Left hindlimb (tissue), 1 donor: ENCODE measurements at places on chromosomes 11 and 22.
A peak's percentile ranks its signal among the peaks of the same experiment; 100 is the strongest.

DNA sequence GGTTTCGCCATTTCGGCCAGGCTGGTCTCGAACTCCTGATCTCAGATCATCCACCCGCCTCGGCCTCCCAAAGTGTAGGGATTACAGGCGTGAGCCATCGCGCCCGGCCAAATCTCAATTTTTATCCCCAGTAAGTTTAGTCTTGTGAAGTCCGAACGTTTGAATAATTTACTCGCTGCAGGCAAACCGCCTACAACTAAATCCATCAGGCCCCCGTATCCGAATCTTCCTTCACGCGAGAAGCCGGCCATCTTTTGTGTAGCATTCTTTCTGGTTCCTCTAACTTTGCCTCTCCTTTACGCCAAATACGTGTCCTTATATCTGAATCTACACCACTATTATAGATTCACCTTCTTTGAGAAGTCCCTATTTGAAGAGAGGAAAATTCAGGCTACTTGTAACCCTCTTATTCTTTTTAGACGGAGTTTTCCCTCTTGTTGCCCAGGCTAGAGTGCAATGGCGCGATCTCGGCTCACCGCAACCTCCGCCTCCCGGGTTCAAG, 581 bp upstream of the EIF3L start:
- DNase-seq, result no peak

- DNase-seq, result peak; percentile 81
These were observed 34.8 kb downstream of the MYH9 start for GRCh38 chr22:36352803-36353507.

- no peak for DNase-seq
These were observed 70.7 kb upstream of the THY1 start for GRCh38 chr11:119493712-119494111.

DNA sequence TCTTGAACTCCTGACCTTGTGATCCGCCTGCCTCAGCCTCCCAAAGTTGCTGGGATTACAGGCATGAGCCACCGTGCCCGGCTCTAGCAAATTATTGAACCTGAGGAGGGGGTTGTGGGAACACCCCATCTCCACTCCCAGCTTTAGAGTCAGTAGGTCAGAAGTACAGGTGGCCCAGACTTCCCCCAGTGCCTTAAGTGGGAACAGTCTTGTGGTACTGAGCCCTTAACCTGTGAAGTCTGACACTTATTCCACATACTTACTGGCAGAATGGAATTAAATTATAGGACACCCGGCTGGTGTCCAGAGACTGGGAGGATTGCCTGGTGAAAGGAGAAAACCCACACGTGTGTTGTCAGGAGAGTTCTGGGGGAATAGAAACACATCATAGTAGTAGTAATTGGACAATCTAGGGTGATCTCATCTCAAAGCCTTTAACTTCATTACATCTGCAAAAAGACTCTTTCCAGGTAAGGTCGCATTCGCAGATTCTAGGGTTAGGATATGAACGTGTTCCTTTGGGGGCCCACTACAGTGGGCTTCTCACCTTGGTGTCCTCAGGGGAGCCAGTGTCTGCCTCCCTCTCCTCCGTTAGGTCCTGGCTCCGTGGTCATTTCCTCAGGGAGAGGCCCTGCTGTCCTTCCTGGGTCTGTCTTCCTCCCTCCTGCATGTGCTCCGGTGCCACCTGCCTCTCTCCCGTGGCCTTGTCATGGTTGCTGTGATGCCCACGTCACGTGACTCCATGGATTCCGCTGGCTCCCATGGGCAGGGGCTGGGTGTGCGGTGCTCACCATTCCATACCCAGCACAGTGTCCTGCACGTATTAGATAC, 63.8 kb downstream of the BCR start:
- no peak for DNase-seq

DNA sequence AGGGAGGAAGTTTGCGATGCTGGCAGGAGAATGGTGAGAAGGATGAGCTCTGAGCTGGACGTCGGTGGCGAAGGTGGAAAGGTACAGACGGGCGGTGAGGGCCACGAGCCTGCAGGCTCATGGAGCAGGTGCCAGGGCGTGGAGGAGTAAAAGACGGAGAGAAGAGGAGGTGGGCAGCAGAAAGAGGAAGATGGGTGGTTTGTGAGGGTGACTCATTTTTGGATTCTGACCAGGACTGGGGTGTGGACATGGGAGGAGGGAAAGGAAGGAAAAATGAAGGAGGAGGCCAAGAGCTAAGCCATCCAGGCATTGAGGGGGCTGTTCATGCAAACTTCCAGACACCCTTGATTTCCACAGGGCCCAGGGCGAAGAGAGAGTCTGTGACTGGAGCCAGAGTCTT, 3.5 kb downstream of the ZDHHC24 start:
- DNase-seq, result no peak

DNA sequence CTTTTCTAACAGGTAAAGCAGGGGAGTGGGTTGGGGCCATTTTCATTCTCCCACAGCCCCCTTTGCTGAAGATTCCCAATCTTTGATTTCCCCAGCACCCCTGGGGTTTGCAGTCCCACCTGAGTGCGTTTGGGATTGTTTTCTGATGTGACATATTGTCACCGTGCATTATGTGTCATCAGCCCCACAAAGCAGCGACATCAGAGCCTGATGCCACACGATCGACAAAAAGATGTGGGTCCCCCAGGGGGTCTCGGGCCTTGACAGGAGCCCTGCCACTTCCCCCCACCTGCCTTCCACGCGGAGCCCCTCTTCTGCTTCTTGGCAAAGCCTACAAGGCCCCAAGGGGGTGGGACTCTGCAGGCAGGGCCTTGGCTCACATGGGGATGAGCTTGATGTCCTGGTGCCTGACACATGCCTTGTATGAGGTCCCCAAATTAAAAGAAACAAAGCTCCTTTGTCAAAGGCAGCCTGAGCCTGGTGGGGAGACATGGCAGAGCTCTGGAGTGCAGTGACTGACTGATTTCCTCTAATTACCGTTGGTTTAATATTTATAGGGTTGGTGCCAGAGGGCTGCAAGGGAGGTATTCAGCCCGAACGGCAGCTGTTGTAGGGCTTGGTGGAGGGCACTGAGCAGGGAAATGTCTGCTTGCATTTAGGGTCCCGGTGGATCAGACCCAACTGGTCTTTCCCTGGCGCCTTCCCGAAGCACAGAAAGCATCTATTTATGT, 149.2 kb downstream of the MIAT start:
- no peak for DNase-seq

DNA sequence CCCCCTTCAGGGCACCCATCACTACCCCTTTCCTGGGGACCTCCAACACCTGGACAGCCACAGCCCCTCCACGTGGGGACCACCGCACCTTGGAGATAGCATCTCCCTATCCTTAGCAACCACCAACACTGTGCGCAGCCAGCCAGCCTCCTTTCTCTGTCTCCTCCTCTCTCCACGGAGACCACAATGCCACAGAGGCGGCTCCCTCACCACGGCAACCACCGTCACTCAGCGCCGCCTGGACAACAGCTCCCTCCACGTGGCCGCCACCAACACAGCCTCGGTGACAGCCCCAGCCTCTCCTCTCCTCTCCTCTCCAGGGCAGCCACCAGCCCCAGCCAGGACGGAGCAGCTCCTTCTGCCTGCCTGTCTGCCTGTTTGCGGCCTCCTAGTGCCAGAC, 10.5 kb downstream of the ELFN2 start:
- no peak for DNase-seq

DNA sequence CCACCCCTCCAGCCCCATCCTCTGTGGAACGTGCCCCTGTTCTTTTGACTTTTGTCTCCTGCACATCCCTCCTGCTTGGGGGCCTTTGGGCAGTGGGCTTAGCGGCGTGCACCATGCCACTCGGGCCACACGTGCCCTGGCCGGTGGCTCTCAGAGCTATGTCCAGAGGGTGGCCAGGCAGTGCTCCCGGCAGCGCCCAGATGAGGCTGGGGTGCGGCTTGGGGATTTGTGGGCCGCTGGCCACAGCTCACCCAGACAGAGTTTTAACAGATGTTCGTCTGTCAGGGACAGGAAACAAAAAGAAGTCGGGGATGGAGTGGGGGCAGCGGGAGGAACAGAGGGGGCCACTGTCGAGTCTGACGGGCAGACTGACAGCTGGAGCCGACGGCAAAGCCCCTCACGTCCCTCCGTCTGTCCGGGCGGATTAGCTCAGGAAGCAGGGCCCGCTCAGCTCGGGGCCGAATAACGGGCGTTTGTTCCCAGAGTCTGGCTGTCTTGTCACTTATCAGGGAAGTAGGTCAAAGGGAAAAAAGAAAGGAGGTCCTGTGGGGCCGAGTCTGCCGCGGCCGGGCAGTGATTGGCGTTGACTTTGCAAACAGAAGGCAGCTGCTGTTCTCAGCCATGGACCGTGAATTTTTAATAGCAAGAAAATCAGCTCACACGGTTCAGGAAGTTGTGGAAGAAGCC, 61.6 kb downstream of the LRP5 start:
- peak; percentile 82 for DNase-seq

DNA sequence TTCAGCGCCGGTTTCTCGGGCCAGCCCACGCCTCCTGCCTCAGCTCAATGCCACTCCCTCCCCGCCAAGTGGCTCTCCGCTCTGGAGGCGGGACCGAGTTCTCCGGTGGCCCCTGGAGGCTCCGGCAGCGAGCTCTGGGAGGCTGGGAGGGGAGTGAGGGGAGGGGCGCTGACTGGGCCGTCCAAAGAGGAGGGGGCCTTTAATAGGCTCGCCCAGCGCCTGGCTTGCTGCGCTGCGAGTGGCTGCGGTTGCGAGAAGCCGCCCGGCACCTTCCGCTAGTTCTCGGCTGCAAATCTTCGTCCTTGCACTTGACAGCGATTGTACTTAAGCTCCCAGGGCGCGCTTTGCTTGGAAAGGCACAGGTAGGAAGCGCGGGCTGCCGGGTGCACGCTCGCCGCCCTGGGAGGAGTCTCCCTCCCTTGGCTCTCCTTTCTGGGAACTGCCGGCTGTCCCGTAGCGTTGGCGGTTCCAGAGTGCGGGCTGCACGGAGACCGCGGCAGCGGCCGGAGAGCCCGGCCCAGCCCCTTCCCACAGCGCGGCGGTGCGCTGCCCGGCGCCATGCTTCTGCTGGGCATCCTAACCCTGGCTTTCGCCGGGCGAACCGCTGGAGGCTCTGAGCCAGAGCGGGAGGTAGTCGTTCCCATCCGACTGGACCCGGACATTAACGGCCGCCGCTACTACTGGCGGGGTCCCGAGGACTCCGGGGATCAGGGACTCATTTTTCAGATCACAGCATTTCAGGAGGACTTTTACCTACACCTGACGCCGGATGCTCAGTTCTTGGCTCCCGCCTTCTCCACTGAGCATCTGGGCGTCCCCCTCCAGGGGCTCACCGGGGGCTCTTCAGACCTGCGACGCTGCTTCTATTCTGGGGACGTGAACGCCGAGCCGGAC, at the start of gene ADAMTS15:
TSS of gene ADAMTS15 (plus strand) at position 230 of the 894 bp plus-strand sequence. CDS start at position 559, 329 bp downstream.
- DNase-seq, result peak; percentile 93

GRCh38 chr11:44899959-44900358, 50.7 kb downstream of the TP53I11 start:
- DNase-seq, result no peak

DNA sequence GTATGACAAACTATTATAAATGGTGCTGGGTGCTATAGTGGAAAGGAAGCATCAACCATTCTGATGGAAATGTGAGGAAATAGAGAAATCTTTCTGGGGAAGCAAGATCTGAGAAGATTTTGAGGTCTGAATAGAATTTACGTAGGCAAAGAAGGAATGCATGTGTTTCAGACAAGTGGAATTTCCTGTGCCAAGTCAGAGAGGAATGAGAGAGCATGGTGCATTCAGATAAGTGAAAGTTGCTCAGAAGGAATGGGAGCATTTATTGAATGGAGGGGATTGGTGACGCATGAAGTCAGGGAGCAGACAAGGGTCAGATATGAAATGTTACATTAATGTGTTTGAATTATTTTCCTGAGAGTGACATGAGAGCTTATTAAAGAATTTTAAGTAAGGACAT, 725.5 kb downstream of the METTL15 start:
- no peak for DNase-seq

GRCh38 chr11:19323502-19323901, 82.8 kb upstream of the E2F8 start:
- DNase-seq, result no peak

DNA sequence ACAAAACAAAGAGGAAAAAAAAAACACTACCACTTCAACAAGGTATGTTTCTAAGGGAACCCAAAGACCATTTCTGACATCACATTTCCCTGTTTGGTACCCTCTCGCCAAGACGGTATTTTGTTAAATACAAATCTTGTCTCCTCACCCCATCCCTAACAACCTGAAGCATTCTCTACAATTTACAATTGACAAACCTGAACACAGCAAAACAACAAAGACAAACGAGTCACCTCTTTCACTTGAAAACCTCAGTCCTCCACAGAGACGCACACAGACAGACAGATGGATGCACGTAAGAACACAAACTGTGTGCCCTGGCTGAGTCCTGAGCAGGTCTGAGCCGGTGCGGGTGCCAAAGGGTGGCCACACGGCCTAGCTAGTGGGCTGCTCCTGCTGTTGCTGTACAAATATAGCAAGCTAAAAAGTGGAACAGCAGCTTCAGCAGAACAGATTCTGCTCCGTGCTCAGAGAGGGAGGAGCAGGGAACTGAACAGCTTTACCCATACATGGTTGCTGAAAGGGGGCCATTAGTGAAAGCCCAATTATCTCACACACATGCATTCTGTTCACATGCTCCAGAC, 28.5 kb downstream of the CELF1 start:
- DNase-seq, result peak; percentile 32

DNA sequence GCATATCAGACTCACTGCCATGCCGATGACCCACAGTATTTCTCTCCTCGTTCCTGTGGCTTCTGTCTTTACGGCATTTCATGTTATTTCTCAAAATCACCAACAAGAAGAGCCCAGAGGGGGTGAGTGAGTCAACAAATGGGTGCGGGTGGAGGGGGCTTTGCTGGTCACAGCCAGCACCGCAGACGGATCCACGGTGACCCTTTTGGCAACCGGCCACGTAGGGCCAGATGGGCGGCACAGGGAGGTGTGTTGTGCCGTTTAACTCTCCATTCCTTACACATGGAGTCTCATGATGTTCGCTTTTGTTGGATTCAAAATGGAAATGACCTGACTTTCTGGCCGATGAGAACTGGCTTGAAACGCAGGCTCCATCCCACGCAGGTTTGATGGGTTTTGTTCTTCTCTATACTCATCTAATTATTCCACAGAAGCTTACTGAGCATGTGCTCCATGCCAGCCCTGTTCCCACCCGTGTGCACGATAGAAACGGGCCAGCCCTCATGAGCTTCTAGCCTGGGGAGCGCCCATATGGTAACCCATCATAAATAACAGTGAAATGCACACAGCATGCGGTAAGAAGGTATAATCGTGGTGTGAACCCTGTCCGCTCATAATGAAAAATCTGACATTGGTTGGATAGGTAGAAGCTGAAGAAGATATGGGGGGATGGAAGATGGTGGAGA, 319.9 kb downstream of the BRD1 start:
- DNase-seq, result no peak
